ENCODE measurements at places on chromosomes 3 and 15.

- no peak for DNase-seq
Measured at GRCh38 chr3:72474775-72475174, 373.5 kb downstream of the SHQ1 start.

DNA sequence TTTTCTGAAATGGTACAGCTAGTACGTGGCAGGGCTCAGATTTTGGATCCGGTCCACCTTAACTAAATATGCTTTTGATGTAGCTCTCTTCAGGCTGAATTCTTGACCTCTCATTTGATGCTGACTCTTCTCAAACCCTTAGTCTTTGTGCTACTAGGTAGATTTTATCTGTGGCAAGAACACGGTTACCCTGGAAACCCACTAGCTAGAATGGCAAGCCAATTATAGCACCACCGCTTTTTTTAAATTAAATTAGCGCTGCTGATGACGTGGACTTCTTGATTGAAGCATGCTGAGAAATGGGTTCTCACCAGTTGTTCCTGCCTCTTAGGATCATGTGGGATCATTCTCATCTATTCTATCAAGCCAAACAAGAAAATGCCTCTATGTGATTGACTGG lies 421.5 kb downstream of the LPP start:
- no peak for DNase-seq

GRCh38 chr3:29083081-29083480 lies 197.8 kb upstream of the RBMS3 start:
- no peak for DNase-seq

DNA sequence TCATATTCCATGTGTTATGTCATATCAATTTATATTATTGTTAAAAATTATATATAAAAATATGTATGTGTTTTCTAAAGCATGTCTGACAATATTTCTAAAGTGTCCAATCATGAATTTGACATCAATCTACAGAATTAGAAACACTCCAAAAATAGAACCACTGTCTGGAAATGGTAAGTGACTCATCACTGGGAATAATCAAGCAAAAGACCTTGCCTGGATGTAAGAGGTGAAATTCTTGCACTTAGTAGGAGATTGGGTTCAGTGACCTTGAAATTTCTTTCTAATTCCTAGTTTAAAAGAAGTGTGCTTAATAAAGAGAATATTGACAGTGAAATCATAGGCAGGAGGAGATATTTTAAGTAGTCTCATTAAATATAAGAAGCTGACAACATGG lies 188.8 kb downstream of the ZNF385D start:
- DNase-seq, result no peak

DNA sequence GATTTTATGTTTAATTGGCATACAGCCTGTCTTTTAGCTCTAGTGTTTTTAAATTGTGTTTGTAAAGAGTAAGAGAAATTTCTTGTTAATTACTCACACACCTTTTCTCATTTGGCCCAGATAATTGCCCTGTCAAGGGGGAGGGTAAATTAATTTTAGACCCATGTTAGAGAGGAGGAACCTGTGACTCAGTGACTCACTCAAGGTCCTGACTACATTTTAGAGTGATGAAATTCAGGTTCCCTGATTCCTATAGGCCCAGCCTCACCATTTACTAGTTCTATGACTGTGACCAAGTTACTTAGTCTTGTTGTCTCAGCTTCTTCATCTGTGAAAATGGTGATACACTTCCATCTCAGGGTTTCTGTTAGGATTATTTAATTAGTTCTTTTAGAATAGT lies 125.2 kb upstream of the DPH6 start:
- DNase-seq, result no peak

- DNase-seq, result no peak
Measured at GRCh38 chr3:70992131-70992530, 591.4 kb downstream of the FOXP1 start.

DNA sequence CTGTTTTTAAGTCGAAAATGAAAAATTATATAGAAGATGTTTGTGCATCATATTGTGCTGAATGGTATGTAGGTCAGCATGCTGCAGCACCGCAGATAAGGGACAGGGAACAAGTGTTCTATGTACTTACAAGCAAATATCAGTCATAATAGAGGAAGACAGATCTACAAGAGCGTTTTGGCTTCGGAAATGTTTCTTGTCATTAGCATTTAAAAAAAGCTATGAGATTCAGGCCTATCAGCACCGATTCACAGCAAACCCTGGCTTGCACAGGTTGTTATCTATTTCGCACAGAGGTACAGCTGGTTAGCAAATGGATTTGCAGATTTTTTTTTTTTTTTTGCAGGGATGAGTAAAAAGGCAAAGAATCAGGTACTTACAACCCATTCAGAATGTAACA lies 204.2 kb upstream of the TBC1D5 start:
- no peak for DNase-seq
